ENCODE measurements at places on chromosomes 4 and X.
A peak's percentile ranks its signal among the peaks of the same experiment; 100 is the strongest.

DNA sequence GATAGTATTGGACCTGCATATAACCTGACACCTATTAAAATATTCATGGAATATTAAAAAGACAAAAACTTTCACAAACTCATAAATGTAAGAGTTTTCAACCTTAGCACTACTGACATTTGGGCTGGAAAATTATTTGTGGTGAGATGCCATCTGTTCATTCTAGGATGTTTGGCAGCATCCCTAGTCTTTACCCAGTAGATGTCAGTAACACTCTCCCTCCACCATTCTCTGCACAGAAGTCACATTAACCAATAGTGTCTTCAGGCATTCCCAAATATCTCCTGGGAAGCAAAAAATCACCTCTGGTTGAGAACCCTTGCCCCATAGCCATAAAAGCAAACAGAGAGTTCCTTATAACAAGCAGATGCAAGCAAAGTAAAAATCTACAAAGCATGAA lies 41.4 kb upstream of the NDST4 start:
- DNase-seq: peak; percentile 78

DNA sequence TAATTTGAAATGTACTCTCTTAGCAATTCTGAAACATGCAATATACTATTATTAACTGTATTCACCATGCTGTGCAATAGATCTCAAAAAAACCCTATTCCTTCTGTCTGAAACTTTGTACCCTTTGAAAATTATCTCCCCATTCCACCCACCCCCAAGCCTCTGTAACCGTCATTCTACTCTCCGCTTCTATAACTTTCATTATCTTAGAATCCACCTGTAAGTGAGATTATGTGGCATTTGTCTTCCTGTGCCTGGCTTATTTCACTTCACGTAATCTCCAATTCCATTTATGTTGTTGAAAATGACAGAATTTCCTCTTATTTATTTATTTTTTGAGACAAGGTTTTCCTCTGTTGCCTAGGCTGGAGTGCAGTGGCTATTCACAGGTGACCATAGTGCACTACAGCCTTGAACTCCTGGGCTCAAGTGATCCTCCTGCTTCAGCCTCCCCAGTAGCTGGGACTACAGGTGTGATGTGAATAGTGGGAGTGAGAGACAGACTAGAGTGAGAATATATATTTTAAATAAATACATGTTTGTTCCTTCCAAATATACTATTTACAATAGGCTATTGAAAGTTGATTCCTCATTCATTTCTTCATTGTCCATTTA lies 30.5 kb downstream of the VSIG4 start:
- no peak for DNase-seq

GRCh38 chrX:1178580-1179057 lies 33.8 kb downstream of the CRLF2 start:
- no peak for DNase-seq

- DNase-seq: peak; percentile 45
Measured at GRCh38 chr4:176193126-176193525, 2.3 kb downstream of the SPATA4 start.

GRCh38 chr4:73836373-73837279 lies at the start of gene CXCL6:
Gene CXCL6, plus strand, starts transcription at chr4:73836678. Its CDS starts 73 bp downstream, at chr4:73836751.
- peak; percentile 16 for DNase-seq

DNA sequence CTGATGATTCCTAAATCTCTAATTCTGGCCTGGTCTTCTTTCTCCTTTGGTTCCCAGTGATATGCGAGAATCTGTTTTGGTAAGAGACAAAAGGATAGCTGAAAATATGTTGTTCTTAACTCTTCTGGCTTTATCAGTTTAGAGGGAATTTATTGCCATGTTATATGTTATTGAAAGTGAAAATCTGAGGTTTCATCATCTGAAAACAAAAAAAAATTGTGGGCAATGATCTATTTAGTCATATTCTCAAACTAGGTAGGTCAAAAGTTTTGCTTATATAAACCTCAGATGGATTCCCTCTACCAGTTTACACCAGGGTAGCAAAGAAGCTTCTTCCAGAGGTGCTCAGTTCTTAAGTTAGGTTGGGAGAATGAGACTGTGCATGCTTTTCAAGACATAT lies 103.6 kb downstream of the ITM2A start:
- no peak for DNase-seq

All from fibroblast of gingiva (primary cell).